ENCODE measurements at places on chromosomes 1 and 21.

DNA sequence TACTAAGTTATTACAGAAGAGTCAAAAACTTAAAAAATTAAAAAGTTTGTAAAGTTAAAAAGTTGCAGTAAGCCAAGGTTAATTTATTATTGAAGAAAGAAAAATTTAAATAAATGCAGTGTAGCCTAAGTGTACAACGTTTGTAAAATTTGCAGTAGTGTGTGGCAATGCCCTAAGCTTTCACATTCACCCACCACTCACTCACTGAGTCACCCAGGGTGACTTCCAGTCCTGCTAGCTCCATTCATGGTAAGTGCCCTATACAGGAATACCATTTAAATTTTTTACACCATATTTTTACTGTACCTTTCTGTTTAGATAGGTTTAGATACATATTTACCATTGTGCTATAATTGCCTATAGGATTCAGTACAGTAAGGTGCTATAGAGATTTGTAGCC, 88.6 kb downstream of the CTH start:
- DNase-seq = no peak

GRCh38 chr1:175385316-175385715, 192.7 kb upstream of the KIAA0040 start:
- no peak for DNase-seq

- no peak for DNase-seq
Observed at GRCh38 chr1:24417681-24418080, 2.1 kb downstream of the NIPAL3 start.

DNA sequence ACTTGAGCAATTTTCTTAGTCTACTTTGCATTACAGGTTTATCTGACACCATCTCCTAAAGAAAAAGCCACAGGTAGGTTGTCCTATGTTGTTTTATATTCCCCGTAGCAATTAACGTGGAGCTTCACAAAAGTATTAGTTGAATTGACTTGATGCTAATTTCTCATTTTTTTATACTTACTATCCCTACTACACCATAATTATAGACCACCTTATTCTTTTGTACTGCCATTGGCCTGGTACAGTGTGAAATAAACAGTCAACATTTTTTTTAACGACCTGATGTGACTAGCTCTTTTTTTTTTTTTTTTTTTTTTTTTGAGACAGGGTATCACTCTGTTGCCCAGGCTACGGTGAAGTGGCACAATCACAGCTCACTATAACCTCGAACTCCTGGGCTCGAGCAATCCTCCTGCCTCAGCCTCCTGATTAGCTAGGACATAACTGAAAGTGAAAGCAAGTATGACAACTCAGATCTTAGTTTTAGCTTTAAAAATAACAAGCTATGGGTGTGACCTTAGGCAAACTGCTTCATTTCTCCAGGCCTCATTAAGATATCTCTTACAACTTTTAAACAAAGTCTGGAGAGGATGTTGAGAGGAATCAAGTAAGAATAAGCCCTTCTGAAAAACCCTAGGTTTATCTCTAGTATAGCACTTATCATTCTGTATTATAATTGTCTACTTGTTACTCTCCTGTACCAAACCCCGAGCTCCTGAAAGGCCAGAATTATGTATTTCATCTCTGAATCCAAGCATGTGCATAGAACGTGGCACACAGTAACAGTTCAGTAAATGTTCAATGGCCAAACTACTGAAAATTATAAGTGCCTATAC, 49.5 kb downstream of the LUZP1 start:
- DNase-seq = no peak

- no peak for DNase-seq
Observed at GRCh38 chr1:1281533-1282321, 1.5 kb downstream of the SCNN1D start.

GRCh38 chr21:43207868-43208267, 39.1 kb downstream of the CRYAA start:
- no peak for DNase-seq

- DNase-seq = no peak
Observed at GRCh38 chr1:36771240-36771639, 263.1 kb downstream of the GRIK3 start.

DNA sequence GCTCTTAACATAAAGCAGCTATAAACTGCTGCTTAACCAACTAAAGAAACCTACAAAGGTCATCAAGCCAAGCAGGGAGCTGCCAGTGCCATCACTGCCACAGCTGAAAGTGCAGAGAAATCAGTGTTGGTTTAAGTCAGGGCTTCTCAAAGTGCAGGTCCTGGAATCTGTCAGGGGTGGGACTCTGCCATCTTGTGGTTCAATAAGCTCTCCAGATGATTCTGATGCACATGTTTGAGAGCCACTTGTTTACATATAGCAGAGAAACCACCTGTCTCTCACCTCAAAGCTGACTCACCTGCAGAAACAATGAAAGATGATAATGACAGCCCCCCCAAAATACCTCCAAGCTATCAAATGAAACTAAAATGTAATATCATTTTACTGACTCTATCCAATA, 49.3 kb downstream of the SH3GLB1 start:
- DNase-seq = no peak

Measured in activated CD4-positive, CD25-positive, alpha-beta regulatory T cell treated with anti-CD3 and anti-CD28 coated beads, Interleukin-2, amount 50 U/mL, for 72 hours (primary cell).